ENCODE measurements at places on chromosomes 13 and 19.
A peak's percentile ranks its signal among the peaks of the same experiment; 100 is the strongest.

DNA sequence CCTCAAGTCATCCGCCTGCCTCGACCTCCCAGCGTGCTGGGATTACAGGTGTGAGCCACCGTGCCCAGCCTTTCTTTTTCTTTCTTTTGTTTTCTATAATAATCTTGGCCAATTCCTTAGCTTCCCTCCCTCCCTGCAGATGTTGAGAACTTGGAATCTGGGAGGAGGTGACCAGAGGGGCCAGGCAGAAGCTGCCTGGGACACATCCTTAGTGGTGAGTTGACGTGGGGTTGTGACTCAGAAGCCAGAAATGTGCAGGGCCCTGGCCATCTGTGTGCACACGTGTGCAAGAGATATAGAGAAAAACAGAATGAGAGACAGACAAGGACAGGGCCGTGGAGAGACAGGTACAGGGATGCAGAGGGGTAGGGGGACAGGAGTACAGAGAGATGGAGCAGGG, 154.3 kb downstream of the SIPA1L3 start:
- DNase-seq, result peak; percentile 90

DNA sequence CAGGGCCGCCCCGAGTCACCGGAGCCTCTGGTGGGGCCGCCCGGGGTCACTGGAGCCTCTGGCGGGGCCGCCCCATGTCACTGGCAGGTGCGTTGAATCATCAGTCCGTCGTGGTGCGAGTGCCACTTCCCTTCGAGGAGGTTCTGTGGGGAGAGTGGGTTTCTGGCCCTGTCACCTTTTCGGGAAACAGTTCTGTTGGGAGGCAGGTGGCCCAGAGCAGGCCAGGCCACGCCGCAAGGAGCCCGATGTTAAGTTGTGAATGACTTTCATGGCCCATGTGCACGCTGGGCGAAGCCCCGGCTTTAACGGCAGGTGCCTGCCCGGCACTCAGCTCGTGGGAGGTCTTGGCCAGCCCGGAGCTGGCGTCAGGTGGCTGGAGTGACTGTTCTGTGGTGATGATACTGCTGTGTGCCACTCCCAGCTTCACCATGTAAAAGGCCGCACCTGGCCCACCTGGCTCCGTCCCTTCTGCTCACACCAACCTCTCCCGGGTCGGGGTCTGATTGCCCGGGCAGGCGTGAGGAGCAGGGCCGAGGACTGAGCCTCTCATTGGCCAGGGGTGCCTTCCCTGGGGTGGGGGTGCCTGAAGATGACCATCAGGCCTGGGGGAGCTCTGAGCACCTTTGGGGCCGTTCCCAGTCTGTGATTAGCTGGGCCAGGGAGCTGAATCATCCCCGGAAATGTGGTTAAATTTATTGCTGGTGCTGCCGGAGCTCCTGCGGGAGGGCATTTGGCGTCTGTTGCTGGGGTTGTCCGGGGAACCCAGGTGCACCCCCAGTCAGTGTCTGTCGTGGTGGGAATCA, 29.2 kb downstream of the CSNK1G2 start:
- DNase-seq, result no peak

DNA sequence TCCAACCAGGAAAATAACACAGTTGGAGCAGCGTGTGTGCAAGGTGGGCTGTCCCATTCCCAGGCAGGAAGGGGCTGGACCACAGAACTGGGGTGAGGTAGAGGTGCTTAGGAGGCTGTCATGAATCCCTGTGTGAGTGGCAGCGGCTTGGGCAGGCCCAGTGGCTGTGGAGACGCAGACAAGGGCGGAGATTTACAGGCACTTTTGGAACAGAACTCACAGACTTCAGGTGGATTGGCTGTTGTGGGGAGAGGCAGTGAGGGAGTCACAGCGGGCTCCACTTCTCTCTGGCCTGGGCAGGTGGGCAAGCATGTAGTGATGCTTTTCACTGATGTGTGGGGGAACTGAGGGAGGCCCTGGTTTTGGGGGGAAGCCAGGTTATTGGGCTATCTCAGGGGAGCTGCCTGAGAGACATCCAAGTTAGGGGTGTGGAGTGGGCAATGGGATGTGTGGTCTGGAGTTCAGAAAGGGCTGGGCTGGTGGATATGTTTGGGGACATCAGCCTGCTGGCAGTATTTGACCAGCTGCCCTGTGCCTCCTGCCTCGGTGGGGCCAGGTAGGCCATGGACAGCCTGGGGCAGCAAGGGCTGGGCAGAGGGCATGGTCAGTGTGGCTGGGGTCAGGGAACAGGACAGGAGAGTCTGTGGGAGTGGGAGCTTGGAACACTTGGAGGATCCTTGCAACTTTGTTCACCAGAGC, 27.0 kb upstream of the ZNF492 start:
- no peak for DNase-seq

- no peak for DNase-seq
Measured at GRCh38 chr19:12224676-12225075, 61.8 kb downstream of the ZNF136 start.

GRCh38 chr13:67946131-67946530, 716.0 kb upstream of the PCDH9 start:
- DNase-seq, result no peak

Measured in AG10803 (cell line).